ENCODE measurements at places on chromosomes 7 and 10. TPM values are rescaled to one million over a fixed set of nuclear protein-coding genes. Genes with fewer than 3 reads are reported as not detected.

The EIF5AL1 gene
- total RNA-seq: 0.12 TPM

The PLAU gene
- 0.93 TPM for total RNA-seq

The GRID2IP gene
- 2.5 TPM for total RNA-seq

The SNCG gene
- 17.5 TPM for total RNA-seq

DNA sequence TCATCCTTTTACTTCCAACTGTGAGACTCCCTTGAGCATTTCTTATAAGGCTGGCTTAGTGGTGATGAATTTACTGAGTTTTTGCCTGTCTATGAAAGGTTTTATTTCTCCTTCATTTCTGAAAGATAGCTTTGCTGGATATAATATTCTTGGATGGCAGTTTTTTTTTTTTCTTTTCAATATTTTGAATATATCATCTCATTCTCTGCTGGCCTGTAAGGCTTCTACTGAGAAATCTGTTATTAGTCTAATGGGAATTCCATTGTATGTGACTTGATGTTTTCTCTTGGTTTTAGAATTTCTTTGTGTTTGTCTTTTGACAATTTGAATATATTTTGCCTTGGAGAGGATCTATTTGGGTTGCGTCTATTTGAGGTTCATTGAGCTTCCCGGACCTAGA lies 22.4 kb downstream of the PHTF2 start:
- H3K27ac ChIP-seq: no peak overlapping the region
- H3K4me1 ChIP-seq: no peaks in the 10 kb centered on the region
- peaks cover 57% of the 10 kb centered on the region for H3K36me3 ChIP-seq

GRCh38 chr10:16792675-16793074 lies 24.5 kb downstream of the RSU1 start:
- peaks cover 8% of the 10 kb centered on the region for H3K36me3 ChIP-seq
- peaks cover 23% of the 10 kb centered on the region for H3K4me1 ChIP-seq
- no peak for DNase-seq
- no peaks in the 10 kb centered on the region for H3K27me3 ChIP-seq
- no peak overlapping the region for H3K4me3 ChIP-seq

- peaks cover 19% of the 10 kb centered on the region for H3K36me3 ChIP-seq
- peaks cover 5% of the 10 kb centered on the region for H3K4me1 ChIP-seq
- no peak for DNase-seq
- no peak overlapping the region for H3K4me3 ChIP-seq
- no peak overlapping the region for H3K27ac ChIP-seq
These were observed 43.1 kb downstream of the BAIAP2L1 start for GRCh38 chr7:98357751-98358161.

DNA sequence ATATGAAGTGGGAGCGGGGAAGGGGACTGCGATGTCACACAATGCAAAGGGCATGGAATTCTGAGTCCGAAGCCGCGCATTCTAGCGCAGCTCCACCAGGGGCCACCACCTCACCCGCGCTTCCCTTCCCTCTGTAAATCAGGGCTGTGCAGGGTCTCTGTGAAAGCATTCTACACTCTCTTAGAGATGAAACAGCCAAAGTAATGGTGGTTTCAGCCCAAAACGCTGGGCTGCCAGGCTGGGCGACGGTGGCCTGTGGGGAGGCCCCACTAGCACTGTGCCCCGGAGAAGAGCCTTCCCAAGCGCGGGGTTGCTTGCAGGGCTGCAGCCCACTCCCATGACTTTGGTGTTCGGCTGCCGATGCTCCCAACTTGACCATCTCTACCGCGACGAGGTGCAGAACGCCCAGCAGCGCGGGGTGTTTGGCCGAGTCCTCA lies 11.4 kb downstream of the ATG9B start:
- no peak for DNase-seq
- H3K4me3 ChIP-seq: no peak overlapping the region
- peaks cover 74% of the 10 kb centered on the region for H3K27me3 ChIP-seq
- H3K27ac ChIP-seq: no peak overlapping the region

DNA sequence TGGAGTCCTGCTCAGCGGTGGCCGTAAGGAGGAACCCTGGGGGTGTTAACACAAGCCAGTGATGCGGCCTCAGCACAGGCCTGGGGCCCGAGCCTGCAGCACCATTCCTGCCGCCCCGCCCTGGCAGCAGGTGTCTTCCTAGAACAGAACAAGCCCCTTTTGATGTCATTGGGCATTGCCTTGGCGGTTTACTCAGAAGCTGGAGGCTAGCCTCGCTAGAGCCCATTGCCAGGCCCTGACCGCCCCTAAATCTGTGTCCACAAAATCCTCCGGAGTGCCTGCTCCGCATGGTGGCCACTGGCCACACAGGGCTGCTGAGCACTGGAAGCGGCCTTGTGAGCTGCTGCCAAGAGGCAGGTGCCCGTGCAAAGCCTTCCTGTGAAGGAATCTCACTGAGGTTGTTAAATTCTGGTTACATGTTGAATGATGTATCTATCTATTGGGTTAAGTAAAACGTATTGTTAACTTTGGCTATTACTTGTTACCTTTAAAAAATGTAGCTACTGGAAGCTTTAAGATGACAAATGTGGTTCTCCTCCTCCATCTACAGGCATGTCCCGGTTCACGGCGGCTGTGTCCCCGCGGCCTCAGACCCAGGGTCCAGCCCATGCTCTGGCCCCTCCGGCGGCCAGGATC lies 1.2 kb upstream of the INPP5A start:
- H3K27me3 ChIP-seq: peaks cover 8% of the 10 kb centered on the region
- H3K27ac ChIP-seq: no peak overlapping the region
- H3K36me3 ChIP-seq: peaks cover 3% of the 10 kb centered on the region
- peaks cover 27% of the 10 kb centered on the region for H3K4me1 ChIP-seq
- no peak for DNase-seq

GRCh38 chr10:131848741-131849590 lies 51.8 kb upstream of the PPP2R2D start:
- H3K27me3 ChIP-seq: no peaks in the 10 kb centered on the region
- no peak overlapping the region for H3K27ac ChIP-seq
- no peak overlapping the region for H3K4me3 ChIP-seq
- no peaks in the 10 kb centered on the region for H3K36me3 ChIP-seq
- no peaks in the 10 kb centered on the region for H3K4me1 ChIP-seq
- peak; percentile 6 for DNase-seq

DNA sequence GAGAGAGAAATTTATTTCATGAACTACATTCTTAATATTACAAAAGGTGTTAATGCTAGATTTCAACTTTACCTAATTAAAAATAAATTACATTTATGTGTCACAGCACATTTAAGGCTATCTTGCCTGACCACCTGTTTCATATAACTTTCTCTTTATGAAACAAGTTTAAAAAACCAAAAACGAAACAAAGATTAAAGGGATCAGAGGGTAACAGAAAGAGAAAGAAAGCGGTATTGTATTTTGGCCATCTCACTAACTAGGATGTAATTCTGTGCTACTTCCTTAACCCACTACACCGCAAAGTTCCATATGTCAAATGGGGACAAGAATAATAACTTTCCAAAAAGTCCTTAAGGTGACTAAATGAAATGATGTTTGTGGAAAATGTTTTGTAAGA lies 6.3 kb upstream of the RHOBTB1 start:
- peaks cover 8% of the 10 kb centered on the region for H3K27me3 ChIP-seq
- no peak overlapping the region for H3K4me3 ChIP-seq
- H3K27ac ChIP-seq: no peak overlapping the region
- no peak for DNase-seq
- no peaks in the 10 kb centered on the region for H3K4me1 ChIP-seq

DNA sequence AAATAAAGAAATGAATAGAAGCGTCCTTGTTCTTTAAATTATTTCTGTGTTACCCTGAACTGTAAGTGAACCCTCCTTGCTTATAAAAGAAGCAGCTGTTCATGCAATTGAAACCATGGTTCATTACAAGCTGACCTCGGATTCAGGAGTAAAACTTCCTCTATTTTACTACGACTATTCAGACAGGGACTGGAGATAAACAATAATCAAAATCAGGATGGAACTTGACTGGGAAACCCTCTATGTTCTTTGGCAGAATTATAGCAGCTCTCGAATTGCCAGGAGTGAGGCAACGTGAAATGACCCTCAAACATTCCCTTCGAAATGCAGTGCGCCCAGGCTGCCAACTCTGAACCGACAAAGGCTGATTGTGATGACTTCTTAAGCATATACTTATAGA lies 172.1 kb downstream of the CYP26A1 start:
- no peak overlapping the region for H3K4me3 ChIP-seq
- H3K36me3 ChIP-seq: no peaks in the 10 kb centered on the region
- DNase-seq: no peak
- H3K4me1 ChIP-seq: no peaks in the 10 kb centered on the region
- no peaks in the 10 kb centered on the region for H3K27me3 ChIP-seq
- no peak overlapping the region for H3K27ac ChIP-seq

DNA sequence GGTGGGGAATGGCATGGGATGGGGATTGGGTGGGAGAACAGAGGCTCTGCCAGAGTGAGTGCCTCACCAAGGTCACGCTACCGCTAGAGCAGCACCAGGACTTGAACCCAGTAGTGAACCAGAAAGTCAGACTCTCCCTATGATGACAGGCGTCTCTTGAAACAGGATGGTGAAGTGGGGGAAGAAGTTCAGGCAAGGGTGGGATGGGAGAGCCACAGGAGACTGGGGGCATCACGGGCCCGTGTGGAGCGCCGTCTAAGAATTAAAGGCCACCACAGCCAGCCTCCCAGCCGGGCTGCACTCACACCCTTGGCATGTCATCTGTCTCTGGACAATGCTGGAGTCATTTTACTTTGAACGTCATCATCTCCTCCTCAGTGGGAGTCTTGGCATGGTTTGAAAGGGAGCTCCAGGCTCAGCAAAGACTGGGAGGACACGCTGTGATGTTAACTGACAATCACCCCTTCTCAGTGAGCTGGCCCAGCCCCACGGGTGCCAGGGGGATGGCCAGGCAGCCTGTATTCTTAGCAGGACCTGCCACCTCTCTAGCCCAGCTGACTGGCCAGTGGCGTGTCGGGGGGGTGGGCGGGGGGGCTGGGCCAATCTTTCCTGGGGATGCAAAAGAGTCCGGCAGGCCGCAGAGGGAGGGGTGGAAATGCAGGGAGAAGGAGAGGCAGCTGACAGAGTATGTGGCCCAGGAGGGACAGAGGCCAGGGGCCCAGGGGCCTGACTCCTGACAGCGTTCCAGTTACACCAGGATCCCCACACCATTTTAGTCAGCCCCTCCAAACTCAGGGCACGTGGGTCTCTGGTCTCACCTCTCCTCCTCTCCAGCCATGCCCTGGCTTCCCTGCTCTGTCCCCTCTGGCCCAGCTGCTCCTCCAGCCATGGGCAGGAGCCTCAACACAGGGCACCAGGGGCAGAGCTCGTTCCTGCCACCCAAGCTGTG lies 96.2 kb downstream of the VOPP1 start:
- H3K4me3 ChIP-seq: no peak overlapping the region
- H3K27me3 ChIP-seq: no peaks in the 10 kb centered on the region
- H3K36me3 ChIP-seq: no peaks in the 10 kb centered on the region
- H3K27ac ChIP-seq: no peak overlapping the region
- H3K4me1 ChIP-seq: no peaks in the 10 kb centered on the region

DNA sequence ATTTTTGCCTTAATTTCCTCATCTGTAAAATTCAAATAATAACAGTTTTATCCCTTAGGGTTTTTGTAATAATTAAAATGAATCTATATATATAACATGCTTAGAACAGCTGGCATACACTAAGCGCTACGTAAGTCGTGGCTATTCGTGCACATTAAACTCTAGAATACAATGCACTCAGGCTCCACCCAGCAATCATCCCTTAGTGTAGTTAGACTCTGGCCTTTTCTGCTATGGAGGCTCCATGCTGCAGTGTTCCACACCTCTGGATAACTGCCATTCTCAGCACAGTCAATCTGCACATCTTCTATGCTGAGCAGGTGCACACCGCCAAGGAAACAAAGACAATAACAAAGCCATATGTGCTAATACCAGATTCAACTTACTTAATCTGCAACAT lies 92.9 kb downstream of the IPMK start:
- H3K27me3 ChIP-seq: no peaks in the 10 kb centered on the region
- no peak overlapping the region for H3K4me3 ChIP-seq
- H3K4me1 ChIP-seq: no peaks in the 10 kb centered on the region
- no peak overlapping the region for H3K27ac ChIP-seq
- no peaks in the 10 kb centered on the region for H3K36me3 ChIP-seq
- no peak for DNase-seq

GRCh38 chr7:157752832-157753291 lies 416.1 kb downstream of the DNAJB6 start:
- no peaks in the 10 kb centered on the region for H3K4me1 ChIP-seq
- peaks cover 10% of the 10 kb centered on the region for H3K27me3 ChIP-seq
- no peak overlapping the region for H3K27ac ChIP-seq
- DNase-seq: no peak
- no peak overlapping the region for H3K4me3 ChIP-seq
- H3K36me3 ChIP-seq: no peaks in the 10 kb centered on the region
